ENCODE measurements at places on chromosomes 7 and 10.

GRCh38 chr10:88244781-88245625 is 338.1 kb downstream of the RNLS start:
- peak; percentile 29 for DNase-seq

GRCh38 chr10:12511651-12512050 is 162.3 kb downstream of the CAMK1D start:
- no peak for DNase-seq

DNA sequence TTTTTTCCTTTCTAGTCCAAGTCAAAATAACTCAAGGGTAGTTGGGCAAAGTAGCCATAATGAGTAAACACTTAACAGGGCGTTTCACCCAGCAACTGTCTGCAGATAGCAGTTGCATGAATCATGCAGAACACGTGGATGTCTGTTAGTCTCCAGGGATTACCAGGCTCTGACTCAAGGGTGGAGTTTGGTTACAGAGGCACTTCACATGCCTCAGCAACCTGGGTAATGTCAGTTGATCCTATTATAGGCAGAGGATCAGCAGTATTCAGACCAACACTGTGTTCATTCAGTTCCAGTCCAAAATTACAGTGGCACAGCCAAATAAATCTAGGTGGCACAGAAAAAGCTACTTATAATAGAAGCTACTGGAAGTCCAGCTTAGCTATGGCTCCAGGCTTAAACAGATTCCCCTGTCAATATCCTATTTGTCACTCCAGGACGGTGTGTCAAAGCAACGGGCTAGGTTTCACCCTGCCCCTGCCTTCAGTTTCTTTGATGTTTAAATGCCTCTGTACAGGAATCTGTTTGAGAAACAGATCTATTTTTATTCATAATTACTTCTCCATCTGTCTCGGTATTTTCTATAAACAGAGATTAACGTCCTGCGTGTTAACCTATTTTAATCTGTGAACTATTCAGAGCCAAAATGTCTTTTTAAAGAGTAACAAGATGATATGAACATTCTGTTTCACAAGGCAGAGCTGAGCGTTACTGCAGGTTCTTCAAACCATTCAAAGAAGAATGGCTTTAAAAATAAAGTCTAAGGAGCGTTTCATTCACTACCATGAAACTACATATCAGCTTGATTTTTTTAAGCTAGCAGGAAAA is 162.6 kb upstream of the AKR1E2 start:
- DNase-seq, result no peak

- peak; percentile 90 for DNase-seq
Observed at GRCh38 chr7:50331564-50332208, 27.2 kb downstream of the IKZF1 start.

DNA sequence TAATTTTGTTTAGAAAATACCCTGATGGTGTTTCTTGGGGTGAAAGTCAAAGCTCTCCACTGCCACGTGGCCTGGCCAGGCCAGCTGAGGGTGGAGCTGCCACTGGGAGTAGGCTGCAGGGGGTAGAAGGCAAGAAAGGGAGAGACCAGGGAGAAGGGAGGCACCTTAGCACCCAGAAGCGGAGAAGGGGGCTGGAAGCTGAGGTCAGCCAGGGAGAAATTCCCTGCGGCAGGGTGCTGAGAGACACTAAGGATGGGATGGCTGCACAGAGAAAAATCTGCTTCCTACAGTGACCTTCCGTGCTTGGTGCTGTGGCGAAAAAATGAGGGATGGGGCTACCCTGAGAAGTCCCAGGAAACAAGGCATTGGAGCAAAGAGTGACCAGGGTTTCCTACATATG is 143.7 kb downstream of the SLIT1 start:
- DNase-seq, result no peak

GRCh38 chr7:106553446-106553836 is 107.5 kb downstream of the CCDC71L start:
- no peak for DNase-seq

GRCh38 chr7:102463841-102464576 is 654 bp downstream of the ALKBH4 start:
- no peak for DNase-seq

- no peak for DNase-seq
Observed at GRCh38 chr10:114507449-114507848, 103.1 kb upstream of the AFAP1L2 start.

DNA sequence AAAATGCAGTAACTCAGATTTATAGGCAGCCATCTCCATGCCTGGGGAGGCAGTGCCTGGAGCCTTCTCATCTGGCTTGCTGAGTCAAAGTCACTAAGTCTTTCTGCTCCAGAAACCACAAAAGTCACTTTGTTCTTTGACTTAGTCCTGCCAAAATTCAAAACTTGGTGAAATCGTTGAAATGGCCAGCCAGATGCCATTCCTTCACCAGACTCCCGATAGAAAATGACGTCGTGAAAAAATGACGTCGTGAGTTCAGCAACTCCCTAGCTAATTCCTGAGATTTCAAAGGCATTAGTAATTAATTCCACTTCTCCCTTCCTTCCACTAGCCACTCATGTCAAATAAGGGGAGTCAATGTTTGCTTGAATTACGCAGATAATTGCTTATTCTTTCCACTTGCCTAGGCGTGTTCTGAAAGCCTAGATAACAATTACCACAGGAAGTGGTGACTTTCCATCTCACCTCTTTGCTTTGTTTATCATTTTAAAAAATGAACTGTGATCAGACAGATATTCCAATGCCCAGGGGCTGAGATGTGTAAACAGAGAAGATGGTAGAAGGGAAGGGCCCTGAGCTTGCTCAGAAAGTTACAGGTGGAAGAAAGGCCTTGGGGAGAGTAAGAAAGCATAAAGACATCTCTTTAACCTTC is 48.5 kb upstream of the OSBPL3 start:
- peak; percentile 84 for DNase-seq

GRCh38 chr7:103636153-103636552 is 190.1 kb upstream of the SLC26A5 start:
- DNase-seq, result no peak

GRCh38 chr7:149690688-149691446 is 82.5 kb downstream of the ZNF467 start:
- DNase-seq, result no peak

DNA sequence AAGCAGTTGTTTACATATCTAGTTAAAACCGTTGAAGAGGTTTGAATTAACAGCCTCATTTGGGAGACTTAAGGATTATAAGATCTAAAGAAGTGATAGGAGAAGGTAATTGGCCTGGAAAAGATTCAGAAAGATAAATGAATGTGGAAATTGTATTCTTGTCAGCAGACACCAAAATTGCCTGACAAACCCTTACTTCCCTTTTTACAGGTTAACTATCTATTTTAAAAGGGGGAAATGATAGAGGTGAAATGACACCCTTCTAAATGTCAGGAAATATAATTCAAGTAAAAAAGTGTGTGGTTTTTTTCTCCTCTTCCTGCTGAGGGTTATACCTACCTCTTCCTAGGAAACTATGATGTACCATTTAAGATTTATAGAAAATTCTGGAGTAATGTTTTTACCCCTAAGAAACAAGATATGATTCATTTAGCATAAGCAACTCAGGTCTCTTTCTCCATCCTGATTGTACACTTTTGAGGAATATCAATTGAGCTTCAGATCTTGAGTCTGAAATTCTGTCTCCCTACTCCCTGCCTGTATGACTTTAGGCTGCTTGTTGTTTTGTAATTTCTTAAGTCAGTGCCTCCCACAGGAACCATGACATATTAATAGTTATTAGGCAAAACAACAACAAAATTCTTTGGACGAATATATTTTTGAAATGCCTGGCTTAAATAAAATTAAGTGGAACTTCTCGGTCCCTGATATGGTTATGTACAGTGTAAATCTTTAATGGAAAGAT is 250.4 kb downstream of the RNLS start:
- DNase-seq, result no peak

GRCh38 chr7:98294326-98294725 is 12.8 kb downstream of the BRI3 start:
- DNase-seq, result no peak

- DNase-seq, result peak; percentile 7
Observed at GRCh38 chr10:36880898-36881297, 244.5 kb upstream of the ANKRD30A start.

DNA sequence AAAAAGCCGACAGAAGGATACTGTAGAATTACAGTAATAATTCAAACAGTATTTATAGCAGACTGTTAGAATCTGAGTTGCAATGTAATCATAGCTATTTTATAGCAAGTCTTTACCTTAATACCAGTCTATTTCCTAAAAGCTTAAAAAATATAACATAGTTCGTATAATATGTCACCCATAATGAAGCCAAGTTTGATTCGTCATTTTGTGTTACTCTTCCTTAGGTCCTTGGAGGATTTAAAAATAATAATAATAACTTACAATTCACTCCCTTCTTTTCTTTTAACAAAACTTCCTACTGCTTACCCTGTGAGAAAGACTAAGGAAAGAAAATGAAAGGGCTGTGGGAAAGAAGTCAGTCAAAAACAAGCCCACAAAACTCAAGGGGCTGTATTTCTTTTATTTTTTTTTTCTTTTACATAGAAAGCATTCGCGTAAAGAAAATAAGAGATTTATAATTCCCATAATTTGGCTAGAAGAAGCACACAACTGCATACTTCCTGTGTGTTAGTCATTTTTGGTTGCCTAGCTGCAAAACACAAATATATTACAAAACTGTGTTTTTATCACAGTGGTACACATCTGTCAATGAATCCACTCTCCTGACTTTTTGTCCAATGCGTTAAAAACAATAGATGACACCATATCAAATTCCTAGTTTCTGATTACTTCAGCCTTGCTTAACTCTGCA is 187.2 kb upstream of the CELF2 start:
- DNase-seq, result no peak

DNA sequence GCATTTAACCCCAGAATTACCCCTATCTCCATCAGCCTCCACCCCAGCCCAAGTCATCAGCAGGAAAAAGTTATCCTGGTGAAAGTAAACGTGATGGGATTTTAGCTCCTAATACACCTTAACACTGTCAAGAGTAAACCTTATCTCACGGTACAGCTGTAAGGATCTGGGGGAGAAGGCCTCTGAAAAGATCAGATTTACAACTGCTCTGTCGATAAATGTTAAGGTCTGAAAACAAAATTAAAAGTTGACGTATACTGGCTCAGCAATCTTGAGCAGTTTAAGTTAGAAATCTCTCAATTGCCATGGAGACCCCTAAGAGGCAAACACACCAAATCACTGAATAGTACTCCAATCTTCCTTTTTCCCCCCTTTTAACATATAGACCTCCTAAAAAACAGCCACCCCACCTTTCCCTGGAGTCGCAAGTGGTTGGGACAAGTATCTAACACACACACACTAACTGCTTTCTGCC is 6.1 kb downstream of the SKAP2 start:
- DNase-seq, result no peak

DNA sequence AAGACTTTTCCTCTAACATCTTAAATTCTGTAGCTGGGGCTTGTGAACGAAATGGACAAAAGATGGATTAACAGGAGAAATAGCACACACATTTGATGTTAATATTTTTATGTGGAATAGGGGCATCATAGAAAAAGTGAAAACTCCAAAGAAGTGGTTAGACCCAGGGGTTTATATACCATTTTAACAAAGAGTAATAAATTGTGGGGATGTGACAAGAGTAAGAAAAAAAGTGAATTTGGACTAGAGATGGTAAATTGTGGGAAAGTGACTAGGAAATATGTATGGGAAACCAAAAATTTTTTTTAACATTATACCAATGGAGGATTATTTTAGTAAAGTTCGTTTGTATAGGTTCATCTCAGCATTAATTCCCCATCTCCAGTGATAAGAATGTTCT is 8.2 kb downstream of the SLC39A12 start:
- DNase-seq, result no peak

DNA sequence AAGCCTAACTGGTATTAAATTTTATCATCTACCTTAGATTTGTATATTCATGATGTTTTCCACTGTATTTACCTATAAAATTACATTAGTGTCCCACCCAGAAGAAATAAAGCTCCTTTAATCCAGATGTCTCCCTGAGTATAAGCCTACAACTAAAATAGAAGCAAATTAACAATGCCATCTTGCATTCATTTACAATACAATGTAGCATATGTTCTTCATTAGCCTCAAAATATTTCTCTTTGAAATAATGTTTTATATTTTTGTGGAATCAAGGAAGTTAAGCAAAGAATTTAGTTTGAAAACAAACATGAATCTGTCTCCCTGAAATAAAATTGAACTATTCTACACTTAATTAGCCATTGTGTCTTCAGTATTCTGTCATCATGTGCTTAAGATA is 112.3 kb downstream of the CACNA2D1 start:
- no peak for DNase-seq

- no peak for DNase-seq
Observed at GRCh38 chr10:11245510-11245909, 227.8 kb downstream of the CELF2 start.

DNA sequence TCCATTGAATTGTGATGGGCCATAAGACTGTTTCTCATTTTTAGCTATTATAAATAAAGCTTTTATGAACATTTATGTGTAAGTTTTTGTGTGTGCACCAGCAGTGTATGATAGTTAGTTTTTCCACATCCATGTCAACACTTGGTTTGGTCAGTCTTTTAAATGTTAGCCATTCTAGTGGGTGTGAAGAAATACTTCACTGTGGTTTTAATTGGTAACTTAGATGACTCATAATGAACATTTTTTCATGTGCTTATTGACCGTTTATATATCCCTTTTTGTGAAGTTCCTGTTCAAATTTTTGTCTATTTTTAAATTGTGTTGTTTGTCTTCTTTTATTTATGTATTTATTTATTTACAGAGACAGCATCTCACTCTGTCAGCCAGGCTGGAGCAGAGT is 23.6 kb upstream of the PDK4 start:
- no peak for DNase-seq

DNA sequence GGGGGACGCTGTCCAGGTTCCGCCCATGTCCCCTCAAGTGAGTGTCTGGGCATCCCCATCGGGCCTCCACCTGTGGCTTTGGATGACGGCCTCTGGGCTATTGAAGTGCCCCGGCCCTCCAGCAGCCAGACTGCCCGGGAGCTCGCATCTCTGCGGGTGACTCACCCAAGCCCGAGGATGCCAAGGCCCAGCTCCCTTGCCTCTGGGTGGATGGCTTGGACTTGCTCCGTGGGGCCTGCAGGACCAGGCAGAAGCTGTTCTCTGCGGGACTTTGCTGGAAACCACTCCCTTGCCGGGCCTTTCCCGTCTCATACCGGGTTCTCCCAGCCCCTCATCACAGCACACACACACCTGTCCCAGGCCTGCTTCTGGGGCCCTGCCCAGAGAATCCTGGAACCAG is 22.4 kb downstream of the DPYSL4 start:
- DNase-seq, result no peak

DNA sequence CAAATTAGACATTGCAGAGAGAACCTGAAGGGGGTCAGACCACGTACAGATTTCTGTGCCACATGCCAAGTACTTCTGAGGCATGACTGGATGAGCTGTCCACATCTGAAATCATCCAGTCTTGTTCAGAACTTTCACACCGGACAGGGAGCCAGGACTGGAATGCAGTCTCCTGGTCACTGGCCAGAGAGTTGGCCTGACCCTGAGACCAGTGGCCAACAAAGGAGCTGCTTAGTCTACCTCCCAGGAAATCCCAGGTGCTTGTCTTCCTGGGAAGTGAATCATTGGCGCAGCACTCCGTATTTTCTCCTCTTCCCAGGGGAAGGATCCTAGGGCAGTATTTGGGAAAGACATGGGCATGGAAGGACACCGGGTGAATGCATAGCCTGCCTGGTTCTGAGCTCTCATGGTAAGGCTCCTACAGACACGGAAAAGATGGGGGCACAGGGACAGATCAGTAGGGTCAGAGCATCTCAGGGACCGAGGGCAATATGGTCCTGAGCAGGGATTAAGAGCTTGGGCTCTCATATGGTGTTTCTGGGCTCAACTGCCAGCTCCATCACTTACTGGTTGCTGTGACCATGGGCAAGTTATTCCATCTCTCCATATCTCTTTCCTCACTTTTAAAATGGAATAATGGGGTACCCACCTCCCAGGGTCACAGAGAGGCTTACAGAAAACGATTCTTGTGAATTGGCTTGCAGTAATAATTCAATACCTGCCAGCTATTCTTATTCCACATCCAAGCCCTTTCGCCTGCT is 1.3 kb upstream of the SCD start:
- no peak for DNase-seq

All from Jurkat, Clone E6-1 (cell line).